G401 (cell line): ENCODE measurements at places on chromosomes 4 and X. TPM values are rescaled to one million over a fixed set of nuclear protein-coding genes. Genes with fewer than 3 reads are reported as not detected.

BANK1 gene
- total RNA-seq: not detected in 2 replicates

GRCh38 chrX:8960957-8961468, 72.9 kb downstream of the FAM9B start:
- DNase-seq: no peak

FREM3 gene
- not detected in 2 replicates for total RNA-seq

- no peak for DNase-seq
These were observed 1.4 kb downstream of the PRKG2 start for GRCh38 chr4:81213671-81214070.

DNA sequence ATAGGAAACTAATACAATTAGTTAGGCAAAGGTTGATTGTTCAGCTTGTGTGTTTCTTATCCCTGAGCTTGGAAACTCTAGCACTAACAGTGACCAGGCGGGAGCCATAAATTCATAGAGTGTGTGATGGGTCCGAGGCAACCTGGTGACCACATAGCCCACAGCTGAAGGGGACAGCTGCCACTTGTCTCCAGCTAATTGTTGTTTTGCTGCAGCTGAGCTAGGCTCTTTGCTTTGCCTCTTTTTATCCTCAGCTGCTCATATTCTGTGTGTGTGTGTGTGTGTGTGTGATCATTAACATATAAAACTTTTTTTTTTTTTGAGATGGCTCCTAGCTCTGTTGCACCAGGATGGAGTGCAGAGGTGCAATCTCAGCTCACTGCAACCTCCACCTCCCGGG, 53.2 kb downstream of the DOCK11 start:
- DNase-seq: no peak

DNA sequence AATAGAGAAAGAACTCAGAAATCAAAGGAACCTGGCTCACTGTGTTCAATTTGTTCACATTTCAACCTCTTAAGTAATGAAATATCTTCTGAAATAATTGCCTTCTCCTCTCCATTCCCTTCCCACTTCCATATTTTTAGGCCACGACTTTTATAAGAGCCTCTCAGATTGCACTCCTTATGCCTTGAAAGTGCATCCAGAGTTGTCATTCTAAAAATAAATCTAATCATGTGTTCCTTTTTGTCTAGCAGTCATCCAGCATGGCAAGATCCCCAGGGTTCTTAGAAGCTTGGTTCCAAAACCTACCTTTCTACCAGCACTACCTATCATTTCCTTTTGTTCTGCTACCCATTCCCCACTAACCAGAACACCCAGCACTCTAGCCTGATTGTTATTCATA, 42.4 kb upstream of the RPA4 start:
- DNase-seq: no peak
